ENCODE measurements at places on chromosomes 12 and 14.

DNA sequence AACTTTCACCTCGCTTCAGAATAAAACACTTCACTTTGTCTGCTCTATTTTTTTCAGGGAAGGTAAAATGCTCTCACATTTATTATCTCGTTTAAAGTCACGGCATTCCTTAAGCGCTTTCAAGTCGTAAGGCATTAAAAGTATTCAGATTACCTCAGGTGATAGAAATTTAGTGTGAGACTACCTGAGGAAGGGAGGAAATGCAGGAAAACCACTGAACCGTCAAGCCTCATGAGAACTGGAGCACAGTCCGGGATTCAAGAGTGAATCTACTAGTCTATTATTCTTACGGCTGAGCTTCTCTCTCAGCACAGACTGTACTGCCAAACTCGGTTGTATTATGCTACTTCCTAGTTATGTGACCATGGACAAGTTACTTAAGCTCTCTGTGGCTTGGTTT is 8.3 kb upstream of the PPFIBP1 start:
- H3K27me3 ChIP-seq = no peaks in the 10 kb centered on the region
- H3K36me3 ChIP-seq = no peaks in the 10 kb centered on the region
- no peak overlapping the region for H3K4me3 ChIP-seq
- no peak overlapping the region for H3K27ac ChIP-seq
- no peak for DNase-seq

DNA sequence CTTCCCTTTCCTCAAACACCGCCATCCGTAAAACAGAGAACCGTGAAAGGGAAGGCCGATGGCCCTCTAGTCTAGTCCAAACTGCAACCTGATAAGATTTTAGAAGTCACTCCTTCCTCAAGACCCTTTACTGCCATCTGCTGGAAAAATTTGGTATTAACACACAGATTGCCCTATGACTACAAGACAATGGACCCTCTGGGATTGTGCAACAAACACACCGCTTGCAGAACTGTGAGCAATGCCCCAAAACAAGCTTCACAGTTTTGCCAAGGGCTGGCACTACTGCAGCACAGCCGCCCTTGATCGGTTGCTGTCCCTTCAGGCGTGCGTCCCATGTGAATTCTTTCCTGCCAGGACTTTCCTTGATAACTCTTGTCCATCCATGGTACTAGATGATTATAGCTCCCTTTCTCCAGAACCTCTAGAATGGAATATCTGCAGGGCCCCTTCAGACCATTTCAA is 23.1 kb downstream of the LLPH start:
- no peaks in the 10 kb centered on the region for H3K36me3 ChIP-seq
- no peak overlapping the region for H3K27ac ChIP-seq
- H3K4me1 ChIP-seq = peaks cover 4% of the 10 kb centered on the region

GRCh38 chr14:28468191-28469151 is 298.1 kb upstream of the FOXG1 start:
- H3K4me3 ChIP-seq = no peak overlapping the region
- no peaks in the 10 kb centered on the region for H3K36me3 ChIP-seq
- no peaks in the 10 kb centered on the region for H3K27me3 ChIP-seq
- H3K4me1 ChIP-seq = no peaks in the 10 kb centered on the region
- DNase-seq = no peak

DNA sequence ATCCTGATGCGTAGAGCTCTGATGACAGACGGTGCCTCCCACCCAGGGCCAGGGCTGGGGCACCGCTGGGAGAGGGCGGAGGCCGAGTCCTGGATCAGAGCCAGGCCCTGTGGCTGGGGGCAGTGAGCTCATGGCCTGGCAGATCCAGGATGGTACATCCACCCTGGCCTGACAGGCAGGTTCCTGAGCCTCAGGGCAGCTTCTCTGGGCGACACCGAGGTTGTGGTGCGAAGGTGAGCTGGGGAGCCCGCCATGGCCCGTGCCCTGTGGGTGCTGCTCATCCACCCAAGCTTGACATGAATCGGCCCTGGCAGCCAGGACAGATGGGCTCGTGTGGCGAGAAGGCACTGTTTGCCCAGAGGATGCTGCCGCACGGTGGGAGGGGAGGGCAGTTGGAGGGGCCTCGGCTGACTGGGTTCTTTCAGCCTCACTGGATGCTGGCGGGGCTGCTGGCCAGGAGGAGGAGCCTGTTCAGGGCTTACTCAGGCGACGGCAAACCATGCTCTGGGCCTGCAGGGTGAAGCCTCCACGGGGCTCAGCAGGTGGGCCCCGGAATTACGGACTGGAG is 16.6 kb downstream of the LRTM2 start:
- H3K36me3 ChIP-seq = no peaks in the 10 kb centered on the region
- no peak overlapping the region for H3K27ac ChIP-seq
- H3K4me1 ChIP-seq = no peaks in the 10 kb centered on the region
- H3K4me3 ChIP-seq = no peak overlapping the region
- H3K27me3 ChIP-seq = peaks cover 34% of the 10 kb centered on the region

DNA sequence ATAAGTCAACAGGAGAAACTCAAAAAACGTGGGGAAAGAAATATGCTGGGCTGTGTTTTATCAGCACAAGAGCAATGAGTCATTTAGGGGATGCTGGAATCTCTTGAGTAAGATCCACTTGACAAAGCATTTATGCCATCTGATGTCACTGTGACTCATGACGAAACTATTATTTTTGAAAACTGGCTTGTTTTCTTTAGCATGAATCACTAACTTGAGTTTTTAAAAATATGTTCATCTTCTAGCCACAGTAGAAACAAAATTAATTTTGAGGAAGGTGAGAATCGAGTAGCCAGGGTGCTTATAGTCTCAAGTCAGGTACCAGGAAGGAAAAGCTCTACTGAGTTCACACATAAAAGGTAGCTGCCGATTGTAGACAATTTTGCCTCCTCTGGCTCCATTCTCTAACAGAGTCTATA is 456.2 kb upstream of the MGAT4C start:
- no peaks in the 10 kb centered on the region for H3K36me3 ChIP-seq
- H3K4me3 ChIP-seq = no peak overlapping the region
- H3K27me3 ChIP-seq = no peaks in the 10 kb centered on the region
- H3K27ac ChIP-seq = no peak overlapping the region
- no peak for DNase-seq
- H3K4me1 ChIP-seq = no peaks in the 10 kb centered on the region

DNA sequence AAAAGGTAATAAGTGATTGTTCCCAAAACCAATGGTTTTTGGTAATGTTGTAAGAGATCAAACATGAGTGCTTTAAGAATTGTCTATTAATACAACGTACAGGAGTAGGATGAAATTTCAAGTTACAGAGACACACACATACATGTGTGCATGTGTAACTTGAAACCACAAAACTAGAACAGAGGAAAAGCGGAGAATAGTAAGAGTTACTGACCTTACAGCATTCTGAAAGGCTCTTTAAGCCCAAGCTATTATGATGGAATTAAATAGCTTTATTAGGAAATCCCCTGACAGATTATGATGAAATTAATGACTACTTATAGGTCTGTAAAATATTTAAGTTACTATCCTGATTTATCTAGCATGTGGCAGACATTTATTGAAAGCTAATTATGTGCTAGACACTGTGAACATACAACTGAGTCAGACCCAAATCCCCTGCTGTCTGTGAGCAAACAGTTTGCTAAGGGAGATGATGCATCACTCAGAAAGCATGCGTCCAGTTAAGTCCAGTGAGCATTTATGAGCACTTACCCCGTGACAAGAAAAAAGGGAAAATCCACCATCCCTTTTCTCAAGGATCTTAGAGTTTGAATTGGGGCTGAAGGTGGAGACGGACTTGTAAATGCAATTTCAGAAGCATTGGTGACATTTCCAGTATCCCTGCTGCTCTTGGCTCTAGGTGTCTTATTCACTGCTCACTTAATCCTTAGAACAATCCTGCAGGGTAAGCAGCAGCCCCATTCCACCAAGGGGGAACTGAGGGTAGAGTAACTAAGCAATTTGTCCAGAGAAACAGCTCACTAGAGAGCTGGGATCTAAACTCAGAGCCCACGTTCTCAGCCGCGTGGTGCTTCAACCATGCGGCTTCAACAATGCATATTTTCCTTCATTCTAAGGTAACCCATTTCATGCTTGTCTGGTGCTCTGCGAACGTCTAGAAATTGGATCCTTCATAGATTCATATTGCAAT is 117.4 kb downstream of the EML1 start:
- no peaks in the 10 kb centered on the region for H3K27me3 ChIP-seq
- DNase-seq = no peak
- H3K4me3 ChIP-seq = no peak overlapping the region
- no peaks in the 10 kb centered on the region for H3K4me1 ChIP-seq

DNA sequence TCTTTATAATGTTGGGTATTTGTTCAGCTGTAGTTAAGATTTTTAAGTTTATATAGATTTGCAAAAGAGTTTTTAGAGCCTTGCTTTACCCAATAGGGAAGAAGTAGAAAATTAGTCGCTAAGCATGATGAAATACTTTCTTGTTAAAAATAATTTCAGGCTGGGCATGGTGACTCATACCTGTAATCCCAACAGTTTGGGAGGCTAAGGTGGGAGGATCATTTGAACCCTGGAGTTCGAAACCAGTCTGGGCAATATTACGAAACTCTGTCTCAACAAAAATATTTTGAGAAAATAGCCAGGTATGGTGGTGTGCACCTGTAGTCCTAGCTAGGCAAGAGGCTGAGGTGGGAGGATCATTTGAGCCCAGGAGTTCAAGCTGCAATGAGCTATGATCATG is 18.7 kb upstream of the SCFD1 start:
- no peak for DNase-seq
- H3K4me1 ChIP-seq = no peaks in the 10 kb centered on the region
- H3K27me3 ChIP-seq = no peaks in the 10 kb centered on the region

DNA sequence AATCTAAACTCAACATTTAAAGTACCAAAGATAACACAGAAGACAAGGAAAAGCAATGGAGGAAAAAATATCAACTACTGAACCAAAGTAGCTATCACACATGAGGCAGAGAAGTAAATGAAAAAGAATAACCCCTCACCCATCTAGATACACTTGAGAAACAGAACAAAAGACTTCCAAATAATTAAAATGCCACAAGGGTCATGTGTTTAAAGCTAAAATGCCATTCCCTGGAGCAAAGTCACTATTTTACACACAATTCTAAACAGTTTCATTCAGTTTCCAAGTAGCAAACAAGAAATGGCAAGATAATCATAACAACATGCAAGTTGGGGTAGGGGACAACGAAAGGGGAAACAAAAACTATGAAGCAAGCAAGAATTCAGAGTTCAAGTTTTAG is 12.0 kb downstream of the OSBPL8 start:
- H3K4me3 ChIP-seq = no peak overlapping the region
- DNase-seq = no peak
- H3K27ac ChIP-seq = no peak overlapping the region
- no peaks in the 10 kb centered on the region for H3K27me3 ChIP-seq
- H3K36me3 ChIP-seq = no peaks in the 10 kb centered on the region

DNA sequence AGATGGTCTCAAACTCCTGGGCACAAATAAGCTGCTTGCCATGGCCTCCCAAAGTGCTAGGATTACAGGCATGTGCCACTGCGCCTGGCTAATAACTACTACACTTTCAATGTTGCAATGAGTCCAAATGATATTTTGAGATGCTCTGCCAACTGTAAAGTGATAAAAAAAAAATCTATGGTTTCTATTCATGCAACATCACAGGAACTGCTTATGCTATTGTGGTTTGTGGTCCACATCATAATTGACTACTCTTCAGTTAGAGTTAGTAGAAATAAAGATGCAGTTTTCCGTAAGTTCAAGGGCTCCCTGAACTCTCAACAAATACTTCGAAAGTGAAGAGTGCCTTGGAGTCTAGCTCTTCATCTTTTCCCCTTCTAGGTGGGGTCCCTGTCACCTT is 239.4 kb downstream of the C12orf75 start:
- no peak overlapping the region for H3K4me3 ChIP-seq
- no peak overlapping the region for H3K27ac ChIP-seq
- H3K36me3 ChIP-seq = no peaks in the 10 kb centered on the region
- no peaks in the 10 kb centered on the region for H3K27me3 ChIP-seq
- H3K4me1 ChIP-seq = no peaks in the 10 kb centered on the region

DNA sequence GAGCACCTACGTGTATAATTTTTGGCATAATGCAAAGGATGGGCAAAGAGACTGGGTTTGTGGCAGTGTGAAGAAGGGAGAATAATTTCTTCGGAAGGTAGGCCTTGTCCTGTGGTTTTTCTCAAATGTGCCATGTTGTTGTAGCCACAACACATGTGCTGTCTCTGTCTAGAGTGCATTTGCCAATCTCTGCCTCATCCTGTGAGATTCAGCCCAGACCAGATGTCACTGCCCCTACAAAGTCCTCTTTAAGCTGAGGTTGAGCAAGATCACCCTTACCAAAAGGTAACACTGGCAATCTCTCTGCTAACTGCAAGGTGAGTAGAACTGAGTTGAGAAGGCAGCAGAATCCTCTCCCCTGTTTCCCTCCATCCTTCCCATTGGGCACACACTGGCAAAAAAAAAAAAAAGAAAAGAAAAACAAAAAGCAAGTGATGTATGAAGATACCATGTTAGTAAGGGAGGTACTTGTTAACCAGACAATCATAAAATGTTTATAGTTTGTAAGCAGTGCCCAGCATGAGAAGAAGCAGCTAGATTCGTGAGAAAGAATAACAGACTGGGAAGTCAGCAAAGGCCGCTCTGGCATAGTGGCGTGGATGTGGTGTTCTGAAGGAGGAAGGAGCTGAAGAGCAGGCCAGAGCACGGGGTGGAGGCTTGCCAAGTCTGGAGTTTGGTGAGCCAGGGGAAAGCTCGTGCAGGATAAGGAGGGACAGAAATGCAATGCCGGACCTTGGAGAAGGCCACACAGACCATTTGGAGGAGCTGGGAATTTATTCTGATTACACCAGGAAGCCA is 18.9 kb downstream of the DYRK2 start:
- H3K4me1 ChIP-seq = peaks cover 3% of the 10 kb centered on the region
- no peak overlapping the region for H3K27ac ChIP-seq
- no peak overlapping the region for H3K4me3 ChIP-seq

- H3K4me1 ChIP-seq = peaks cover 11% of the 10 kb centered on the region
- no peak for DNase-seq
- H3K4me3 ChIP-seq = no peak overlapping the region
- no peaks in the 10 kb centered on the region for H3K27me3 ChIP-seq
These were observed 29.5 kb upstream of the RHOJ start for GRCh38 chr14:63174760-63175191.

DNA sequence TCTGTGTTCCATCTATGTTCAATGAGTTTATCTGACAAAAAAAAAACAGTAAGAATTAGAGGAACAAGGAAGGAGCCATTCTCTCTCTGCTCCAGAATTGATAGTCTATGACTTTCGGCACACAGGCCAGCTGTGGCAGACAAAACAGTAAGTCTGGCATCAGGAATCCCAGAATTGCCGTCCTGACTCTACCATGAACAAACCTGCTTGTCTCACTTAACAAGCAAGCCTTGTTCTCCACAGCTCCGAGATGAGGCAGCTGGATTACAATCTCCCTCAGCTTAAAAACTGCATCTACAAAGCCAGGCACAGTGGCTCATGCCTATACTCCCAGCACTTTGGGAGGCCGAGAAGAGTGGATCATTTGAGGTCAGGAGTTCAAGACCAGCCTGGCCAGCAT is 153.6 kb upstream of the TMCC3 start:
- no peaks in the 10 kb centered on the region for H3K27me3 ChIP-seq
- DNase-seq = no peak
- no peaks in the 10 kb centered on the region for H3K36me3 ChIP-seq
- no peak overlapping the region for H3K27ac ChIP-seq

- DNase-seq = no peak
- no peak overlapping the region for H3K27ac ChIP-seq
- no peaks in the 10 kb centered on the region for H3K36me3 ChIP-seq
- no peak overlapping the region for H3K4me3 ChIP-seq
These were observed 111.2 kb downstream of the LRRIQ1 start for GRCh38 chr12:85147331-85147730.

Measured in lower lobe of right lung (tissue), 2 donors.